Kasumi-1 (cell line): ENCODE measurements at places on chromosomes 1 and 21.
A peak's percentile ranks its signal among the peaks of the same experiment; 100 is the strongest.

- no peak for DNase-seq
Observed at GRCh38 chr21:28783641-28784185, 209.0 kb downstream of the LTN1 start.

DNA sequence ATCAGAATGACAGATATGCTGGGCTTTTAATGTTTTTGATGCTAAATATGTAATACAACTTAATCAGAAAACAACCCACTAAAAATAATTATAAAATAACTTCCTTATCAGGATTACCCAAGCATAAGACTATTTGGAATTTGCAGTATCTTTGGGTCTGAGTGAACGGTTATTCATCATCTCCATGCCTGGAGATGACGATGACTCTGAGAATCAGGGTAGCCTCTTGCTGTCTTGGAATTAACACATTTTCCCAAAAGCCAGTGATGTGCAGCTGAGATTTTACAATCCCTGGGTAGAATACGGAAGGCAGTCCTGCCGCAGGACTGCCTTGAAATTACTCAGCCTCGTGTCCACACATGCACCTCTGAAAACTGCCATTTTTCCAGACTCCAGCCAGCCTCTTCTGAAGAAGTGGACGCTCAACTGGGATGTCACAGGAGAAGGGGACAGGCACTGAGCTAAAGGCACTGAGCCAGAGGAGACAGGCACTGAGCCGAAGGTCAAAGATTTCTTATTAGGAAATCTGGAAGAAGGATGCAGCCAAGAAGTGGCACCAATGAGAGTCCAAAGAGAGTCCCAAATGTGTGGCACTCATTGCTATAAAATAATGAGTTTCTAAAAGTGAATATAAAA, 85.5 kb downstream of the PGBD5 start:
- no peak for DNase-seq

GRCh38 chr21:45969921-45970673, 11.5 kb upstream of the COL6A1 start:
- DNase-seq, result no peak

GRCh38 chr1:15542388-15543250, 16.0 kb downstream of the DNAJC16 start:
- no peak for DNase-seq

- DNase-seq, result peak; percentile 27
Observed at GRCh38 chr1:100539836-100540536, 2.0 kb downstream of the GPR88 start.

DNA sequence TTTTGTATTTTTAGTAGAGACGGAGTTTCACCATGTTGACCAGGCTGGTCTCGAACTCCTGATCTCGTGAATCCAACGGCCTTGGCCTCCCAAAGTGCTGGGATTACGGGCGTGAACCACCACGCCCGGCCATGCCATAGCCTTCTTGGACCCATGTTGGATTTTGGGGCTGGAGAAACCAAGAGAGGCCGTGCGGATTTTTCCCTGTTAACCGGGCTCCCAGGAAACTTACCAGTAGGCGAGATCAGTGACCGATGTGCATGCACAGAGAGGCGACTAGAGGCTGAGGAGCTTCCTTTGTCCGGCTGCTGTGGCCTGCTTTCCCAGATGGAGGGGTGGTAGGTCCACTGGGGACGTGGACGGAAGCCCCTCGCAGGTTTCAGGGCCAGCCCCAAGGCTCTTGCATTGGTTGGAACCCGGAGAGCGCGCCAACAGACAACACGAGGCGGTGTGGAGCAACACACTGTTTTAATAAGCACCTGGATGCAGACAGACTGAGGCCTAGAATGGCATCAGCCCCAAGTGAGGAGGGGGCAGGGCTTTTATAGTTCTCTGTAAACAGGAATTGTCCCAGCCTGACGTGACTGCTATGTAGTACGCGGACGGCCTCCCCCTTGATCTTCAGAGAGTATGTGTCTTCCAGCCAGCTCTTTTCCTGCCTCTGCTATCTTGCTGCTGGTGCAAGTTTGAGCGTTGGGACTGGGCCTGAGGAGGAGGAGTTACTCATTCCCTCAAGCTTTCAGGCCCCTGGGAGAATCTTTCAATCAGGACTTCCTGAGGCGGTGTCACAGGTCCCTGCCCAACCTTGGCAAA, at the start of gene ERVH48-1:
Gene ERVH48-1, minus strand, starts transcription at position 517 of the 813 bp plus-strand sequence. CDS start 6,624 bp downstream, outside the sequence.
- DNase-seq, result no peak
